Sciatic nerve (tissue), 2 donors: ENCODE measurements at places on chromosomes 16 and 17. TPM values are rescaled to one million over a fixed set of nuclear protein-coding genes. Genes with fewer than 3 reads are reported as not detected.

MPHOSPH6 gene
- 18.4 TPM for total RNA-seq

GP1BA gene
- not detected for total RNA-seq

MBTPS1 gene
- 91.1 TPM for total RNA-seq

GJC1 gene
- 7.9 TPM for total RNA-seq

CASKIN2 gene
- 127 TPM for total RNA-seq

KRTAP17-1 gene
- not detected for total RNA-seq

NPIPA1 gene
- 214 TPM for total RNA-seq

MYLK3 gene
- 2.0 TPM for total RNA-seq

MYH2 gene
- total RNA-seq = not detected

PRDM7 gene
- total RNA-seq = not detected

CTRL gene
- total RNA-seq = 0.98 TPM

ADAP2 gene
- 26.9 TPM for total RNA-seq

C16orf92 gene
- not detected for total RNA-seq

TNFRSF17 gene
- not detected for total RNA-seq

B3GNT9 gene
- 13.9 TPM for total RNA-seq

KRTAP29-1 gene
- total RNA-seq = not detected

SMIM36 gene
- not detected for total RNA-seq

SGCA gene
- total RNA-seq = 3.5 TPM

RHBDL3 gene
- total RNA-seq = 1.1 TPM

IGF2BP1 gene
- not detected for total RNA-seq

NPIPB13 gene
- 35.0 TPM for total RNA-seq

FLYWCH1 gene
- 72.5 TPM for total RNA-seq

WNT3 gene
- 0.98 TPM for total RNA-seq

WFDC1 gene
- total RNA-seq = 31.6 TPM

KRTAP1-1 gene
- not detected for total RNA-seq

FBXW10 gene
- not detected for total RNA-seq

MYH3 gene
- total RNA-seq = 4.3 TPM

WNT9B gene
- not detected for total RNA-seq

KRTAP4-9 gene
- total RNA-seq = not detected

GSDMA gene
- total RNA-seq = 1.5 TPM

SERPINF2 gene
- 3.2 TPM for total RNA-seq

PCGF2 gene
- total RNA-seq = 56.2 TPM

TEKT5 gene
- total RNA-seq = not detected

C1QTNF1 gene
- 22.6 TPM for total RNA-seq

MYOCD gene
- 2.1 TPM for total RNA-seq

RAB11FIP4 gene
- total RNA-seq = 7.6 TPM

PIK3R6 gene
- 2.1 TPM for total RNA-seq

ICAM2 gene
- total RNA-seq = 38.2 TPM

CTU2 gene
- 20.6 TPM for total RNA-seq

C16orf54 gene
- total RNA-seq = 2.2 TPM

TBX4 gene
- not detected for total RNA-seq

STX1B gene
- total RNA-seq = 2.1 TPM

TAT gene
- total RNA-seq = 0.13 TPM

NPIPA5 gene
- 19.9 TPM for total RNA-seq

C16orf86 gene
- 8.6 TPM for total RNA-seq

C17orf100 gene
- total RNA-seq = 2.1 TPM

ITGB4 gene
- total RNA-seq = 469 TPM

PLEKHG4 gene
- total RNA-seq = 15.0 TPM

TBC1D16 gene
- total RNA-seq = 46.9 TPM

GUCY2D gene
- not detected for total RNA-seq
